ENCODE measurements at places on chromosomes 1 and 21.

DNA sequence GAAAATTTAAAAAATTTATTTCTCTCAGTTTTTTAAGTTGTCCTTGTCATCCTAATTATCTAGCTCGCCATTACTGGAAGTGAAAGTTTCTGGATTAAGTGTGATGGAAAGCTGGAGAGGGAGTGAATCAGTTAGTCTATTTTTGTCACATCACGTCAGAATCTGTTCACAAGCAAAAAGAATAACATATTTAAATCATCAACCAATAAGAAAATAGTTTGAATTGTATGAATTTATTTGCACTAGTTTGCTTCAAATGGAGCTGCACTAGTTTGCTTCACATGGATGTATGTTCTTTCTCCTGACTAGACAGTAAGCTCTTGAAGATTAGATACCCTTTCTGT, 22.8 kb downstream of the PHC2 start:
- DNase-seq, result no peak

DNA sequence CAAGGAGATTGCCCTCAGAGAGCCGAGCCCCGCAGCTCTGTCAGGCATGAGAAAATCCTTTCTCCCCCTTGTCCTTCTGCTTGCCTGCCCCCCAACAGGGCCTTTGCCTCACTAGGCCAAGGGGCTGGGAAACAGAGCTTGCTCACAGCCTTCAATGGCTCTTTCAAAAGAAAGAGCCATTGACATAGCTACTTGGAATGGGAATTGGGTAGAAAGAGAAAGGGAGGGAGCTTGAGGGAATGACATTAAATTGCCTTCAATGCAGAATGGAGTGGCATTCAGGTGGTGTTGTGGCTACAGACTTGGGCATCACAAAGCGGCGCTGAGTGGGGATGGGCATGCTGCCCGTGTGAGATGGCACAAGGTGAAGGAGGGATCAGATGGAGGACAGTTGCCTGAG, 13.2 kb downstream of the SYT11 start:
- DNase-seq, result no peak

DNA sequence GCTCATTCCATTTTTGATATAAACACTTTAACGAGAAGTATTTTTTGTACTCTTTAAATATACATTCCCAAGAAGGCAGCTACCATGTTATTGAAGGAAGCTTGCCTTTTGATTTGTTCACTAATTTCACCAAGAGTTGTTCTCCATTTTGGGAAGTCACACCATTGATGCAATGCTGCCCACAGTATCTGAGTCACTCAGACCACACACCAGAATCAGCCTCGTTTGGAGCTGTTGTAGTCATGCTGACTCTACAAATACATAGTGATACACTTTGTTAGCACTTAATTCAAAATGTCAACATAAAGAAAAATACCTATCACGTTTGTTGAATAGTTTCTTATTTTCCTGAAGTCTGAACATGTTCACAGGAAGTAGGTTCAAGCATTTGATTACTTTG, 78.7 kb downstream of the PAPPA2 start:
- DNase-seq, result no peak

GRCh38 chr1:222375701-222376100, 172.2 kb downstream of the HHIPL2 start:
- no peak for DNase-seq

- no peak for DNase-seq
Observed at GRCh38 chr1:244957525-244957924, 93.2 kb upstream of the HNRNPU start.

GRCh38 chr1:26788836-26789611, 1.3 kb downstream of the PIGV start:
- DNase-seq, result peak; percentile 87

DNA sequence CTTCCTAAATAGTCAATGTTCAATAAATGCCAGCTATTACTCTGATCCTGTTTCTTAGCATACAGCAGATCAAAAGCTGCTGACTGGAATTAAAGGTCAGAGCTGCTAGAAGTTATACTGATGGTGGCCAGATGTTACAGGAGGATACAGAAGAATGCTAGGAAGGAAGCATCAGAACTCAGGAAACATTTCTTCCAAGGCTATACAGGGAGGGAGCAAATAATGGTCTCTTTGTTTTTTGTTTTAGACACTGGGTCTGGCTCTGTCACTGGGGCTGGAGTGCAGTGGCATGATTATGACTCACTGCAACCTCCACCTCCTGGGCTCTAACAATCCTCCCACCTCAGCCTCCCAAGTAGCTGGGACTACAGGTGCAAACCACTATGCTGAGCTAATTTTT, 175.5 kb downstream of the RGS7 start:
- no peak for DNase-seq

DNA sequence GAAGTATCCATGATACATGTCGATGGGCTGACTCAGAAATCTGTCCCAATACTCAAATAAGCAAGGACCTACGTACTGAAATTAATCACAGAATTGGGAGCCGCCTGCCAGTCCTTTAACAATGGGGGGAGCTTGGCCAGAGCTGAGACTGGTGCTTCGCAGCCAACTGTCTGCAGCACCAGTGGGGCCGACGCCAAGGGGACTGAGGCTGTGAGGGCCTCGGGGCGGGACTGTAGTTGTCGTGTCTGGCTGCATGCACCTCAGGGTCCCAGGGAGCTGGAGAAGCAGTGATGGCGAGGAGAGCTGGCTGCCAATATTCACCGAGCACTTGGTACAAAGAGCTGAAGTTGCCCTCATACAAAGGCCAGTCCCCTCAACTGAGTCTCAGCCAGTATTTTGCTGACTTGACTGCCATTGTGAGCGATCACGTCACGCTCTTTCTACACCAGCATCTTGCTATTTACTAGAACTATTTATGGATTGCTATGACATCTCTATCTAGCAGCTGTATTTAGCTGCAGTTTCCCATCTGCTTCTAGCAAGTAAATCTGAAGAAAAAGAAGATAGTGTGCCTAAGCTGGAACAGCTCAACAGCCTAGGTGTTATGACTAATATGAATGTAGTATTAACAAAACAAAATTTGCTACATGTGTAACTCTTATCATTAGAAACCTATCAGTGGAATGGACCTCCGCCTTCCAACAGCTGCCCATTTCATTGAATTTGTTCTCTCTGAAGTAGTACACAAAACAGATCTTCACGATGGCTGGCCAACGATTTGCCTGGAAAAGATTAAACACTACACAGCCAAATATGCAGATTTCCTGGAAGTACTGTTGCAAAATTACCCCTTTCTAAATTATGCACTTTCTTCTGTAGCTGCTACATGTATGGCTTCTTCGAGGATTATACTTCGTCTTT, 29.1 kb downstream of the EVI5 start:
- no peak for DNase-seq

DNA sequence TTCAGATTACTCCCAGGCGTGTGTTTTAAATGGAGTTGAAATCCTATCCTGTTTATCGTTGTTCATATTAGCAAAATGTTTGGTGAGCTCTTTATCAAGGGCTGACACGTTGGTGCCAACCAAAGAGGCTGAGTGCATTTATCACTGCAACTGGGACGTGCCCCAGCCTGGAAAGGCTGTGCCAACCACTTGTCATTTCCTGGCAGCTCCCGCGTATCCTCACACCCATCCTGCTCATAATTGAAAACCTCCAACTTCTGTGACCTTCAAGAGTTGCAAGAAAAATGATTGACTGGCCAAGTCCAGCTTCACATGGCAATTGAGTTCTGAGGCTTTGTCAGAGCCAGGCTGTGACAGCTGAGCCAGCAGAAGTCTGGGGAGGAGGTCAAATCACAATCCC, 43.7 kb upstream of the KCNA3 start:
- no peak for DNase-seq

GRCh38 chr1:29282924-29283803, 46.8 kb downstream of the PTPRU start:
- DNase-seq, result no peak

DNA sequence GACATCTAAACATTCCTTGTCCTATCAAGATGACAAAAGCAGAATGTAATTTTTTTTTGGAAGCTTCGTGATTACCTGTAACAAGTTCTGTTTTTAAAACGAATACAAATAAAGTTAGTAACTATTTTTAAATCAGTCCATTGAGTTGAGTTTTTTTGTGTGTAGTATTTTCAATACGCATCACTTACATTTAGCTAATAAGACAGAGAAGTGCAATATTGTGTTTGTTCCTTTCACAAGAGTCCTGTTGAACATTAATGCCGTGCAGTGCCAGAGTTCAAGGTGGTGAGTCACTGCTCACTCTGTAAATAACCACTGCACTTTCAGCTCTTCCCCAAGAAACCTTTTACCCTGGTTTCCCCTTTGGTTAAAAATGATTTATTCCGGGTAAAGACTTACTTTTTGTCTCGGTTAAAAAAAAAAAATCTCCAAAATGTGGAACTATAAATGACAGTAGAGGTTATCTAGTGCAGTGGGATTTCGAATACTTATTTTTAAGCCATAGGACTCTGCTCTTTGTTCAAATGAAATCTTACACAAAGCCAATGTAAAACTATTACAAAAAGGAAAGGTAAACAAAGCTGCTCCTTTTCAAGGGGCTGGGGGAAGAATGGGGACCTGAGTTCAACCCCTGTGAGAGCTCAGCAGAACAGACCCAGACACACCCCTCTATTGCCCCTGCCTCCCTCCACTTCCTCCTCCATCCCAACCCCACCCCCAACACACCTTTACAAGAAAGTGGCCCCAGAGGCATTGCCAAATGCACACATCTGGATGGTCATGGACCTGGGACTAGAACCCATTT, 14.8 kb upstream of the NCMAP start:
- peak; percentile 26 for DNase-seq

- DNase-seq, result no peak
Observed at GRCh38 chr1:205826016-205826806, 13.2 kb upstream of the SLC41A1 start.

GRCh38 chr1:198328458-198329032, 171.7 kb downstream of the NEK7 start:
- no peak for DNase-seq

DNA sequence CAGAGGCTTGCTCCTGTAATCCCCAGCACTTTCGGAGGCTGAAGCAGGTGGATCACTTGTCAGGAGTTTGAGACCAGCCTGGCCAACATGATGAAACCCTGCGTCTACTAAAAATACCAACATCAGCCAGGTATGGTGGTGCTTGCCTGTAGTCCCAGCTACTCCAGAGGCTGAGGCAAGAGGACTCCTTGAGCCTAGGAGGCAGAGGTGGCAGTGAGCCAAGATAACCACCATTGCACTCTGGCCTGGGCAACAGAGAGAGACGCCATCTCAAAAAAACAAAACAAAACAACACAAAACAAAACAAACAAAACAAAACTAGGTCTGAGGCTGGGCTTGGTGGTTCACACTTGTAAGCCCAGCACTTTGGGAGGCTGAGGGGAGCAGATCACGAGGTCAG, 38.7 kb upstream of the RAP1GAP start:
- no peak for DNase-seq

DNA sequence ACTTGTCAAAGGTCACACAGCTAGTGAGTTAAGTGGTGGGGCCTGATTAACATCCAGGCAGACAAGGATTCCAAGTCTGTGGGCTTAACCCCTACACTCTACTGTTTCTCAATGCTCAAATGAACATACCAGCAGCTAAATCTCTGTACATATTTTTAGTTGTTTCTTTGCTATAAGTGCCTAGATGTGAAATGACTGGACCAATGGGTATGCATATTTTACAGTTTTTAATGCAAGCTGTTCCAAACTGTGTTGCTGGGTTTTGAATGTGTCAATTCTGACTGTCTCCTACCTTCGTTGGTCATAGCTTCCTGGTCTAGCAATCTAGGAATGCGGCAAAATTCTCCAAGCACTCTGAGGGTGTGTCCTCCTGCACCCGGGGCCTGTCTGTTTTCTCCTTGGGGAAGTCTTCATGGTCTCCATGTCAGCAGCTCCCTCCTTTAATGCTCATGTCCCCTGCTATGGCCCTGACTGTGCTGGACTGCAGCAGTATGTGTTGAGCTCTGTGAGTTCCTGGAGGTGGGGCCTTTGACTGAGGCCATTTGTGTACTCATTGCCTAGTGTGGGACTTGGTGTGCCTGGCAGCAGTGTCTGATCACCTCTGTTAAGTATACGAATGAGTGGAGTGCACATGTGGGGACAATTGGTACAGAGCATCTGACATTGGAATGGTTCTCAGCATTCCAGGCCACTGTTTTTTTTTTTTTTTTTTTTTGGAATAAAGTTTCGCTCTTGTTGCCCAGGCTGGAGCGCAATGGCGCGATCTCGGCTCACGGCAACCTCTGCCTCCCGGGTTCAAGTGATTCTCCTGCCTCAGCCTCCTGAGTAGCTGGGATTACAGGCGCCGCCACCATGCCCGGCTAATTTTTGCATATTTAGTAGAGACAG, 72.9 kb upstream of the SLC2A1 start:
- no peak for DNase-seq

- DNase-seq, result no peak
Observed at GRCh38 chr1:33379631-33380354, 51.1 kb downstream of the PHC2 start.

DNA sequence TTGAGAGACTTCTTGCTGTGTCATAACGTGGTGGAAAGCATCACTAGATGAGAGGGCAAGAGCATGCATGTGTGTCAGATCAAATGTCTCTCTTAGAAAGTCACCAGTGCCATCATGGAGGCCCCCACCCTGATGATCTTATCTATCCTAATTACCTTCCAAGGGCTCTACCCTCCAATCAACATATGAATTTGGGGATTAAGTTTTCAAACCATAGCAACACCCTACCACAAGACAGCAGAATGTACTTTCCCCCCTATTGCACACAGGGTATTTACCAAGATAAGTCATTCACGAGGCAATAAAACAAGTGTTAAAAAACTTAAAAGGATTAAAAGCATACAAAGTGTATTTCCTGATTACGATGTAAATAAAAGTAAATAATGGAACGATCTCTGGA, 515.6 kb downstream of the LMO4 start:
- DNase-seq, result no peak

DNA sequence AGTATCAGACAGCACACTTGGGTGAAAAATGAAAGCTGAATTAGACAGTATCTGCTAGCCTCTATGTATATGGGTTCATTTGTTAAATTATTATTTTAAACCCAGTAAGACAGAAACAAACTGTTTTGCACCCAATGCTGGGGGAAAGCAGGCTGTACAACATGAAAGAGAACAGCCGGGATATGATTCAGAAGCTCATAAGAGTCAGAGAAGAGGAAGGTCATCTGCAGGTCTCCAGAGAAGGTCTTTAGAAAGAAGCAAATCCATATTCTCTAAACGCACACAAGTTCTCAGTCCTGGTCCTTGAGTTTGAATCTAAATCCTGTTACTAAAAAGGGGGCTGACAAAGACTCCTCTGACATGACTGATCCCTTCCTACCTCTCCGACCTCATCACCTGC, 155.1 kb downstream of the SIPA1L2 start:
- DNase-seq, result no peak

DNA sequence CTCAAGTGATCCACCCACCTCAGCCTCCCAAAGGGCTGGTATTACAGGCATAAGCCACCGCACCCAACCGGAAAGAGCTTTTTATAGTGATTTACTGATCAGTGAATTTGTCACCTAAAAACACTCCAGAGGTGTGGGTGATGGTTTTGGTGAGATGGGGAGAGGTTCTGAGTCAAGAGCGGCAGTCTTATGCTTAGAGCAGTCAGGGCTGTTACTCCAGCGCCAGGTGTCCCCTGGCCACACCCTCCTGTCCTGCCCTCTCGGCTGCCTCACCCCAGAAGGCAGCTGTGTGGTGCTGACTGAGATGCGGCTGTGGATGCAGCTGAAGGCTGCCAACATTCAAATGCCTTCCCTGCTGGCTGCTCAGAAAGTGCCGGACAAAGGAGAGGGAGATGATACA, 94.5 kb upstream of the LPGAT1 start:
- DNase-seq, result no peak

GRCh38 chr1:46533179-46533864, 18.1 kb downstream of the KNCN start:
- peak; percentile 44 for DNase-seq

- DNase-seq, result no peak
Observed at GRCh38 chr1:167563579-167564246, 10.2 kb upstream of the CREG1 start.

- DNase-seq, result no peak
Observed at GRCh38 chr1:95203908-95204437, 30.0 kb upstream of the RWDD3 start.
